ENCODE measurements at places on chromosomes 2 and 18.
A peak's percentile ranks its signal among the peaks of the same experiment; 100 is the strongest.

DNA sequence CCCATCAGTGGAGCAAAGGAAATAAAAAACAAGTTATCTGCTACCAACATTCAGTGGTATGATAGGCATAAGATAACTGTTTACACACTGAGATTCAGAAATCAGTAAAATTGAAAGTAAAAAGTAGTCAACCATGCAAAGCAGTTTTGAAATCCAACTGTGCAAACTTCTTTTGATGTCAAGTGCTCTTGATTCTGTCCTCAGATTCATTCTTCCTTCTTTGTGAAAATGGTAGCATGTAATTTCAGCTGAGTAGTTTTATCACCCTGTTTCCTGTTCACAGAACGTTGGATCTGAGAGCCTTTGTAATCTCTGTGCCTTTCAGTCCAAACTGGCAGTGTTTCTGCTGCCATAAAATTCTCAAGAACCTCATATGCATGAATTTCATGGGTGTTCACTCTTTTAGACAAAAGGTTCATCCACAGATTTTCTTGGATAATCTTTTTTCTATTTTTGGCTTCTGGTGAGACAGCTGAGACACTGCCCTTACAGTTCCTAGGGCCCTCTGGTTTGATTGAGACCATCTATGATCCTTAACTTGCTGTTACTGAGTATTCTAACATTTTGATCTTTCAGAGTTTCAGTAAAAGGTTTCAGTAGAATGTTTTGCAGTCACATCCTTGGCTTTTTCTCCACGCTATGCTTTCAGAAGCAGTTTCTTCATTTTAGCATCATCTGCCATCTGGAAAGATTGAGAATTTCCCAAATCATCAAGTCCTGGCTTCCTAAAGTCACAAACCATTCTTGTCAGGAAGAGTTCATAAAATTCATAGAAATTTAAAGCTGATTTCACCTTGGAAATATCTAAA, 272.3 kb upstream of the EPHA4 start:
- DNase-seq = no peak

- no peak for DNase-seq
Observed at GRCh38 chr2:169478339-169478738, 955 bp upstream of the BBS5 start.

DNA sequence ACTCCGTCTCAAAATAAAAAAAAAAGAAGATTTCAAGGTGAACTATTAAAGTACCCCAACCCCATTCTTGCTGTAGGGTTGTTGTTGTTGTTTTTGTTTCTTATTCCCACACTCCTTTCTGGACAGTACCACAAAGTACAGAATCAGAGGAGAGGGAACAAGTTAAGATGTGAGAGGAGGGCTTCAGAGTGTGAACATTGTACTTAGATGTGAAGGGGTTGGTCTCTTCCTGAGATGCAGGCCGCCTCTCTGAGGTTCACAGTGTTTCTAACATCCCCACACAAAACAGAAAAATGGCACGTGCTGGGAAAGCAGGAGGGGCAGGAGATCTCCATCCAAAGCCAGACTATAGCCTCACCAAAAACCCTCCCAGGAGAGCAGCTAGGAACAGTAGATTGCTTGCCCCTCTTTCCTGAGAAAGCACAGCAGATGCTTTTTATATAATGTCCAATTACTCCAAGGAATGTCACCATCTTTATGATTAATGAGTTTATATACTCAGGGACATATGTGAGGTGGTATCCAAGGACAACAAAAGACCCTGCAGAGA, 22.6 kb downstream of the ADD2 start:
- no peak for DNase-seq

DNA sequence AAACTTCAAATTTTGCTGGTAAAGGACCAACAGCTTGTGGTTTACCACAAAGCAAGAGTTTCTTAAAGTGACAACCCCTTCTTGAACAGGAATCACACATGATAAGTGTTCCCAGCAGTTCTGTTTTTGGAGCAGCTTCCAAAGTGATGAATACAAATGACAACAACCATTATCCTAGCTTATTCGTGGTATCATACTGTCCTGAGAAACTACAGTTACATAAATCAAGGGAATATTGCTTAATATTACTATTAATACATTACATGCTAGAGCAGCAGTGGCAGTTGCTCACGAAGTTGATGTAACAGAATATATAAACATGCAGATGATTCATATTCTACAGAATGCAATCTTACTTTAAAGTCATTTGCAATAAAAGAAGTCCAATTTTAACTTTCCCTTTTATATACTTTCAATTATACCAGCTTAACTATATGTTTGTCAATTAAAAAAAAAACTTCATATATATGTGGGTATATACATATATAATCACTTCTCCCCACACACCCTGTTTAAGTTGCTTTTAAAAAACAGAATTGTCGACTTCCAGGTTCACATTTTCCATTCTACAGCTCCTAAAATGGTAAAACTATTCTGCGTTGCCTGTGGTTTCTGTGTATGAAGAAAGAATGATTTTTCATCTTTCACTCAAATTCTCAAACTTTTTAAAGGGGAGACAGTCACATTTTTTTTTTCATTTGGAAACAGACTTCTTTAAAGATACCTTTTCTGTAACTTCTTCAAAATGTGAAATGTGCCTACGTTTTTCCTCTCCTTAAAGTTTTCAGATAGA, 713.6 kb downstream of the TDRD15 start:
- no peak for DNase-seq

- peak; percentile 9 for DNase-seq
Observed at GRCh38 chr2:119758881-119759450, 756 bp upstream of the PTPN4 start.

DNA sequence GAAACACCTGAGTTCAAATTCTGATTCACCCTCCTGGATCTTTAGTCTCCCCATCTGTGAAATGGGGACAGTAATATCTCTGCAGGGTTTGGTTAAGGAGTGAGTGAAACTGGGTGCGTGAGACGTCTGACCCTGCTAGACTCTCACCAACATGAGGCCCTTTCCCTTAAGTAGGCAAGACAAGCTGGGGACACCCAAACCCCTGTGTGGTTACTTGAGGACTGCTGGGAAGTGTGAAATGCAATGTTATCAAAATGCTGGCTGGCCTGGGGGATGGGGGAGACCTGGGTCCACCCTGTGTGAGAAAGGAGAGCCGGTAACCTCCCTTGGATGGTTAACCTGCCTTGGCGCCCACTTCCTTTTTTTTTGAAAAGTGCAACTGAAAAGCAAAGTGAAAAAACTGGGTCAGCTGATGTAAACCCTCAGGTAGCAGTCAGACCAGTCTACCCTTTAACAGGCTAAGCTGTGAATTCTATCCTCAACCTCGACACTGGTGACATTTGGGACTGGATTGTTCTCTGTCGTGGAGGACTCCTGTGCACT, 82.3 kb downstream of the INPP5D start:
- DNase-seq = no peak

Data from germinal center (tissue), 1 donor.